Left cardiac atrium (tissue), 4 donors: ENCODE measurements at places on chromosomes 12 and 14. TPM values are rescaled to one million over a fixed set of nuclear protein-coding genes. Genes with fewer than 3 reads are reported as not detected.
A peak's percentile ranks its signal among the peaks of the same experiment; 100 is the strongest.

GRCh38 chr14:21036751-21037150 lies 2.1 kb upstream of the RNASE13 start:
- DNase-seq, result no peak

RILPL2 gene
- total RNA-seq, result 3.7 TPM

DNA sequence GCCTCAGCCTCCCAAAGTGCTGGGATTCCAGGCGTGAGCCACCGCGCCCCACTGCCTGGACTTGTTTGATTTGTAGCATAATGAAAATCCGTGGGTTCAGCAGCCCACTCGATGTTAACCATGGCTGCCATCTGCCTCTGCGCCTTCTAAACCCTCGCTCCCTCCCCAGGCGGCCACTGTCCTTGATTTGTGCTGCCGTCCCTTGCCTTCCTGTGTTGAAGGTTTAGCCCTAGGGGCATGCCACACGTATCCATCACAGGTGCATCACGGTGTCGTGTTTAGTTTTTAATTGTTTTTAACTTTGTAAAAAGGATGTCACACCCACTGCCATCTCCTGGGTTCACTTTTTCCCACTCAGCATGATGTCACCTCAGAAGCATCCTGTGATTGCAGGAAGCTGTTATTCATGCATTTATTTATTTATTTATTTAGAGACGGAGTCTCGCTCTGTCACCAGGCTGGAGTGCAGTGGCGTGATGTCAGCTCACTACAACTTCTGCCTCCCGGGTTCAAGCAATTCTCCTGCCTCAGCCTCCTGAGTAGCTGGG lies 24.5 kb upstream of the ULK1 start:
- no peak for DNase-seq

PIWIL1 gene
- total RNA-seq, result not detected

DNA sequence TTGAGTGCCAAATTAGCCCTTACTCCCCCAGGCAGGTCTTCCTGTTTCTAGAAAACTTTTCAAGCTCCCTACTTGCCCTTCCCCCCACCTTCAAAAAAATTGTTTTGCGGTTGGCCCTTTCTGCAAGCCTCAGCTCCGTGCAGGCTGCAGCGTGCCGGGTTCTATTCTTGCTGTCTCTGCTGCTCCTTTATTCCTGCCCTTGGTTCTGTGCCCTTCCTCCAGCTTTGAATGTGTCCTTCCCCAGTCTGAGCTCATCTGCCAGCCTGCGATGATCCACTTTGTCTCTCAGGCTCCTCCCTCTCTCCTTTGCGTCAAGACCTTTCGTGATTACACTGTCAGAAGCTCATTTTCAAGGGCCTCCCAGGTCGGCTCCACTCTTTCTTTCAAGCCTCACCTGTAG lies 98.6 kb downstream of the IRF2BPL start:
- DNase-seq, result no peak

DNA sequence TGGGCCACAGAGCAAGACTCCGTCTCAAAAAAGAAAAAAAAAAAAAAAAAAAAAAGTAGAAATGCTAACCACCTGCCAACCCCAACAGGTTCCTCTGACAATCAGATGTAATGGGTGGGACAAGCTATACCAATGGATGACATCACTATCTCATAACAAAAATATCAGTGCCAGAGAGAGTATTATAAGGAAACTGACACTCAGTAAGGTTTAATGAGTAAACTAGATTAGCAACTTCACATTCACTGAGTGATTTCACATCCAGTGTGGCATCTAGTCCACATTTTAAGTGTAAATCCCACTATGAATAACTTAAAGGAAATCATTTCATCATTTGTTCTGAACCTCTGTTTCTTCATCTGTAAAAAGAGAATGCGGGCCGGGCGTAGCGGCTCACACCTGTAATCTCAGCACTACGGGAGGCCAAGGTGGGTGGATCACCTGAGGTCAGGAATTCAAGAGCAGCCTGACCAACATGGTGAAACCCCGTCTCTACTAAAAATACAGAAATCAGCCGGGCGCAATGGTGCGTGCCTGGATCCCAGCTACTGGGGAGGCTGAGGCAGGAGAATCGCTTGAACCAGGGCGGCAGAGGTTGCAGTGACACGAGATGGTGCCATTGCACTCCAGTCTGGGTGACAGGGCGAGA lies 1.8 kb downstream of the SART3 start:
- DNase-seq, result no peak

DNA sequence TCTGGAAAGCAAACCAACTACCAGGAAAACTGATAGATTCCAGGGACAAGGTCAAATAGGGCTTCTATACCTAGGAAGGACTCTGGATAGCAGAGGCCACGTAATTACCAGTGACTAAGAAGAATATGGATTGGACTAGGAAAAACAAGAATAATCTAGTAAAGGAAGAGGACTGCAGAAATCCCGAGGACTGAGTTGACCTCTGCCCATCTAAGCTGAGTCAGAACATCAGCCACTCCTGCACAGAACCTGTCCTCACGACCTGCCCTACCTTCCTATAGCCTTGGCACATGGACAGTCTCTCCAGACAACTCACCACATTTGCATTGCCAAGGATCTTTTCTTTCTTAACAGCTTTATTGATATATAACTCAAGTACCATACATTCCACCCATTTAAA lies 2.3 kb downstream of the OR6J1 start:
- DNase-seq, result no peak

DNA sequence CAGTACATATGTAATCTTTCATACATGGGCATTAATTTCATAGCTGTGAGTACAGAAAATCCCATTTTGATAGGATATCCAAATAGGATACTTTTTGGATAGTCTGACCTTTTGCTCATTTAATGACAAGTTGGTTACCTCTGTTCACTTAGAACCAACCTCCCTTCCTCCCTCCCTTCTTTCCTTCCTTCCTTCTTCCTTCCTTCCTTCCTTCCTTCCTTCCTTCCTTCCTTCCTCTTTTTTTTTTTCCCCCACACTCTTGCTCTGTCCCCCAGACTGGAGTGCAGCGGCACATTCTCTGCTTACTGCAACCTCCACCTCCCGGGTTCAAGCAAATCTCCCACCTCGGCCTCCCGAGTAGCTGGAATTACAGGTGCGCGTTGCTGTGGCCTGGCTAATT lies 162.9 kb downstream of the FUT8 start:
- no peak for DNase-seq

DNA sequence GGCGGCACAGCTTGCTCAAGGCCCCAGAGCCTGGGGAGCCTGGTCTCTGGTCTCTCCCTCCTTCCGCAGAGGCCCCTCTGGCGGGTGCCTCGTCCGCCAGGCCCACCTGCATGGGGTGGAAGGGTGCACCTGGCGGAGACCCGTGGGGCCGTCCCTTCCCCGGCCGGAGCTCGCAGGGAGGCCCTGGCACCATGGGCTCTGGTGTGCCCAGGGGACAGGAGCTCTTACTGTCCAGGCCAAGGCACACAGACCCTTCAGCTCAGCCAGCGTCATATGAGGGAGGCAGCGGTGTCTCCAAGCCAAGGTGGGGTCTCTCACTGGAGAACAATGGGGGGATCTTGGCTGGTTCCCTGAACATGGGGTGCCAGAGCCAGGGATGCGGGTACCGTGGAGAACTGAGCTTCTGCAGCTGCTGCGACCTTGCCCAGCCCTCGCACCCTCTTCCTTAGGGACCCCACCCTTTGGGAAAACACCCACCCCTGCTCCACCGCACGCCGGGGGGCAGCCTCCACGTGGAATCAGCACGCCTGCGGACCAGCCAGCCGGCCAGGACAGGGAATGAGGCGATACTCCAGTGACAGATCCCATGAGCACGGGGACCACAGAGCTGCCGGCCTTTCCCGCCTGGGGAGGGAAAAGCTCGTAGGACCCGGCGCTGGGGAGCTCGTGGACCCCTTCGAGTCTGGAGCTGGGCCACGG lies 25.7 kb upstream of the GALNT9 start:
- peak; percentile 5 for DNase-seq

DNA sequence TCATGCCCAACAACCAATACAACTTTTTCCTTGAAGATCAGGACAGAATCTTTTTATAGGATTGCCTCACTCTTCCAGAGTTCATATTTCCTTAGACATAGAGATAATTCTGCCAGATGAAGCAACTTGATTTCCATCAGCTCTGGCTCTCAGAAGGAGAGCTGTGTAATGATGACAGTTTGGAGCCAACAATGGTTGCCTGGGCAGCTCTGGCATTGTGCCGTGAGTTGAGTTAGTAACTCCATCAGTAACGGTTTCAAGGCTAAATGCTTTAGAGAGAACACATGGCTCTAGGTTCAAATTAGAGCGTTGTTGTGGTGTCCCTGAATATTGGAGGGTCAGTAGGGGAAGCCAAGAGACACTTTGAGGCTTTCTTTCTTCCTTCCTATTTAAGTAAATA lies 501.7 kb upstream of the SEL1L start:
- DNase-seq, result no peak

DNA sequence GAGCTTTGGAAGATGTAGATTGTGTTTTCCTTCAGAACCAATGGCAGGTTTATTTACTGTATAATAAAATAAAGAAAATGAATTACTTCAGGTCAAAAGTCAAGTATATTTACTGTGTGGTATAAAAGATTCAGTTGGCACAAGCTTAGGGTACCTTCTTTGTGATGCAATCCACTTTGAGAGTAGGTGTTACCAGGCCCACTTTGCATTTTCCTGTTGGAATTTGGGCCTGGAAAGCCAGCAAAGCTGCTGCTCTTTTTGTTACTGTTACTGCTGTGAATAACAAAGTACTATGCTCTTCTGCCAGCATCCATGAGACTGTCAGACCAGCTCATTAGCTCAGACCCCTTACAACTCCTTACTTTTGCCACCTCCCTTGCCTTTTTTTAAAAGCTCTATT lies 649.0 kb upstream of the SEL1L start:
- no peak for DNase-seq

GRCh38 chr14:46300765-46301164 lies 350.8 kb downstream of the RPL10L start:
- DNase-seq, result no peak

LRP1 gene
- total RNA-seq, result 222 TPM

HOXC12 gene
- total RNA-seq, result not detected

DNA sequence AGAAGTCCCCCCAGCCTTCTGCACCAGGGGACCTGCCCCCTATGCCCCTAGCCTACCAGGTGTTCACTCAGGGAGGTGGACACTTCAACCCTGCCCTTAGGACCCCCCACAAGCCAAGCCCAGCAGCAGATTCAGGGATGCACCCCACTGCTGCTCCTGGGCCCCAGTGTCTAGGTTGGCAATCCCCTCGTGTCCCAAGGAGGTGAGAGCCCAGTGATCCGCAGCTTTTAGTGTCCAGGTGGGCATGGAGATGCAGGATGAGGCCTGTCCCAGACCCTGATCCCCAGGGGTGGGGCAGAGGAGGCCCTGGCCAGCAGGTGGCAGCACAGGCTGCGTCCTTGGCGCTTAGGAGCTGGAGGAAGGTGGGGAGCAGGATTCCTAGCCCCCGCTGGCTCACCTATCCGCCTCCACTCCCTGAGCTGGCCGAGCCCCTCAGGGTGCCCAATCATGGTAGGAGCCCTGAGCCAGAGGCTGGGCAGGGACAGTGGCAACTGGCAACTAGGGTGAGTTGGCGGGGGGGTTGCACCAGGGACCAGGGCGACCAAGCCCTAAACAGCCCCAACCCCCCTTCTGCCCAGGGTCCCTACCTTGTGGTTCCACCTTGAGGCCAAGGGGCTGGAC lies 4.1 kb downstream of the CKB start:
- peak; percentile 65 for DNase-seq

DNA sequence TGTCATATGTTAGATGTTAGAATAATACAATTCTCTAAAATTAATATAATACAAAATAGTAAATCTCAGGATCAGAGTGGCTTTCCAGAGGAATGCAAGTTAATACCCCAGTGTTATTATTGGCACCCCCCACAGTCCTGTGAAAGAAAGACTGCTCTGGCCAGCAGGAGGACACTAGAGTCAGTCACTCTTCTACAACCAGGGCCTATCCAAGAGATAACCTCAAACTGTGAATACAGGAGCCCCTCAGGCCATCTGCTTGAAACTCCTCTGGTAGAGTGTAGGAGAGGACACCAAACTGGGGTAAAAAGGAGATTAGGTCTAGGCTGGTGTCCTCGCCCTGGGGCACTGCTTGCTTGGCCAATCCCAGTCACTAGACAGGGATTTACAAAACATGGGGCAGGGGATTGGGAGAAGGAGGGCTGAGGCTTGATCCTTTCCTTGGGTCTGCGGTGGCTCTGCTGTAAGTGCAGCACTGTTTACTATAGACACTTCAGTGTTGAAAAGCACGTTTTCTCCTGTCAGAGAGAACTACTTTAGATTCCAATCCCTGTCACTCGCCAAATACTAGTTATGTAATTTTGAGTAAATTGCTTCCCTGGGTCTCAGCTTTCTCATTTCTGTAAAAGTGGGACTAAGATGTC lies 44.5 kb upstream of the PTPRR start:
- no peak for DNase-seq

RASAL1 gene
- not detected for total RNA-seq

NTS gene
- total RNA-seq, result 0.21 TPM

KCNC2 gene
- not detected for total RNA-seq

DNA sequence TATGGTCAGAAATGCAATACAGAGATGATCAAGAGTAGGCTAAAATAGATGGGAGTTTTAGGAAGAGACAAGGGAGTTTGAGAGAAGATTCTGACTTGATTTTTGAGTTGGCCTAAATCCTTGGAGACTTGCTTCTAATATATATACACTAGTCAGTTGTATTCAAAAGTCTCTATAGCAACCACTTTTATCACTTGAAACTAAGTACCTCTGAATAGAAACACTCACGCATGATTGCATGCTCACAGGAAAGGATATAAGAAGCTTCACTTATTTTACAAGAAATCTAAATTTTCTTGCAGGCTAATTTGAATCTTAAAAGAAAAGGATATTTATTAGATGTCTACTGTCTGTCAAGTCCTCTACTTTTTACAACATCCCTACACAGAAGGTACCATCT lies 316.8 kb downstream of the SNAPC1 start:
- no peak for DNase-seq

- DNase-seq, result no peak
Observed at GRCh38 chr14:59595071-59595470, 18.5 kb upstream of the CCDC175 start.

GRCh38 chr14:96662116-96662970 lies 134.8 kb upstream of the VRK1 start:
- no peak for DNase-seq

- DNase-seq, result peak; percentile 17
Observed at GRCh38 chr14:103095210-103095778, 769 bp downstream of the EXOC3L4 start.

GRCh38 chr12:78060186-78060585 lies 229.5 kb downstream of the NAV3 start:
- DNase-seq, result no peak

- no peak for DNase-seq
Observed at GRCh38 chr12:273382-273781, 10.7 kb upstream of the SLC6A13 start.

ADAM20 gene
- total RNA-seq, result 0.53 TPM
